Cortex of kidney (tissue), 1 donor: ENCODE measurements at places on chromosomes 6 and 20.

GRCh38 chr6:25329982-25330381 lies 50.8 kb downstream of the CARMIL1 start:
- no peak for DNase-seq

DNA sequence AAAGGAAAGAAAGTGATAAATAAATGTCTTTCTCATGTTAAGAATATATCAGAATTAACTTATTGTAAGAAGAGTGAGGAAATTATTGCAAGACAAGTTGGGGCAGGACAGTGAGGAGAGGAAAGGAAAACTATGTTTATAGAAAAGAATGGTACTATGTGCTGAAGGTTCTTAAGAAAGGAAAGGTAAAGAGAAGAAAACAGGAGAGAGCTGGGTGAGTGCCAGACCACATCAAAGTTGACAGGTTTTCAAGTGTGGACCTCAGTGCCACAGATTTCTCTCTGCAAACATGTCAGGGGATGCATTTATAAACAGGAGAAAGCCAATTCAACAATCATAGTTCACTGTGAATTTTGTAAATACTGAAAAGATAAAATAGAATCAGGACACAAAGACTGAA lies 439.2 kb downstream of the PKHD1 start:
- no peak for DNase-seq

DNA sequence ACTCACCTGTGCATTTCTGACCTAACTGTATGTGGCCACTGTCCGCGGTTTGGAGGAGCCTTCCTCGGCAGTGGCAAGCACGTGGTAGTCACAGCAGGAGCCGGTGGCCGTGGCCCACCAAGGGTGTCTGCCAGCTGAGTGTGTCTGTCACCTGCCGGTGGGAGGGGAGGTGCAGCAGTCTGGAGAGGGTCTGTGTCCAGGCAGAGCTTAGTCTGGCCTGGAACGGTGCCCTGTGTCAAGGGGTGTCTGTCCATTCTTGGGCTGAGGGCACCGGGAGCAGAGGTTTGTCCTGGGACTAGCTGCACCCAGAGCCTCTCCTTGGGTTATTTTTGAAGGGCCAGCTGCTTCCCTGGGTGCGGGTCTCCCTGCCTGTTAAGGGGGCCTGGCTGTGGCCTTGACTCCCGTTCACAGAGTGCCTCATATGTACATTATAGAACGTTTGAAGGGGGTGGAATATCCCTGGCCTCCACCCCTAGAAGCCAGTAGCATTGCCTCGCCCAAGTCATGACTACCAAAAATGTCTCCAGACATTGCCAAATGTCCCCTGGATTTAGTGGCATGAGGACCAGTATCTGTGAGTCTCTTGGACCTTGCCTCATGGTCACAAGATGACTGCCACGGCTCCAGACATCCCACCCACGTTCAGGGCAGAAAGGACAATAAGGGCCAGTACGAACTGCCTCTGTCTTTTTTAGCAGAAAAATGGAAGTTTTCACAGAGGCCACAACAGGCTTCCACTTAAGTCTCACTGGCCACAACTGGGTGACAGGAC lies 5.2 kb downstream of the RBM38 start:
- DNase-seq, result no peak

DNA sequence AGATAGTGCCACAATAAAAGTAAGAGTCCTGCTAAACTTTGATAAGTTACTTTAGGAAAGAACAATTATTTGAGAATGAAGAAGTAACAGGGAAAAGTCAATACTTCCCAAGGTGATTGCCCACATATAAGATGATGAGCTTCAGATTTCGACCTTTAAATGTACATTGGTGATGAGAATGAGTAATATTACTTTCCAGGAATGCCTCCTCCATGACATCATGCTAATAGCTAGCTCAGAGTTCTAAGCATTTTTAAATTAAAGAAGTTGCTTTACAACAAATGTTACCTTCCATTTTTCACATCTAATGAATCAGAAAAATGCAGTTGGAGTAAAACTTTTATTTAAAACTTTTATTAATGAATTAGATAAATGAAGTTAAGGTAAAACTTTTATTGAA lies 22.5 kb upstream of the OPN5 start:
- no peak for DNase-seq

- no peak for DNase-seq
Observed at GRCh38 chr6:79949233-79949632, 1.9 kb upstream of the ELOVL4 start.

GRCh38 chr20:46088409-46089166 lies 1.2 kb downstream of the NCOA5 start:
- no peak for DNase-seq

GRCh38 chr6:130527173-130527572 lies 161.4 kb downstream of the TMEM200A start:
- DNase-seq, result no peak

- DNase-seq, result no peak
Observed at GRCh38 chr6:25165800-25166199, 113.4 kb upstream of the CARMIL1 start.

GRCh38 chr6:125913864-125914351 lies 42.7 kb upstream of the HINT3 start:
- no peak for DNase-seq

DNA sequence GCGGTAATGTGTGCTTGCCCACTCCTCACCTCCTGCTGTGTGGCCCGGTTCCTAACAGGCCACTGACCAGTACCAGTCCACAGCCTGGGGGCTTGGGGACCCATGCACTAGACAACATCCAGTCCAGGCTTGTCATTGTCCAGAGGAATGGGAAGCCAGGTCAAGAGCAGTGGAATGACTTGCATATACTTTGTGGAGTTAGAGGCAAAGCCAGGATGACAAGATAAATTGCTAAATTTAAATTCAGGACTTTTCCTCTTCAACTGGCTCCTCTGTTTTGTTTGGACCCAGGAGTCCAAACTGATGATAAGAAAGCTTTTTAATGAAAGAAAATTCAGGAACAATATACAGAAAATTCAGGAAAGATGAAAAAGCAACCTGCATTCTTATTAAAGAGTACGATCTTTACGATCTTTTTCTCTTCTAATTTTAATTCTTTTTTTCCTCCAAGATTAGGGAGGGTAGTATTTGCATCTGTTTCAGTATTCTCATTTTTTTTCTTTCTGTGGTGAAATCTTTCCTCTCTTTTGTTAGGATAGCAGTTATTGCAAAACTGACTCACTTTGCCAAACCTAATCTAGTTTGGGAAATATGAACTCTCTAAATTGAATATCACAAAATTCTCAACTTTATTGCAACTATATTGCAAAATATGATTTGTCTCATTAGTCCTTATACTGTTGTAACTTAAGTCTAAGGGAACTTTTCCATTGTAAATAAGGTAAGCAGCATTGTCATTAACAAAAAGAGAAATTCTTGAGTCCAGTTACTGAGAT lies 48.2 kb downstream of the DCBLD1 start:
- DNase-seq, result no peak

DNA sequence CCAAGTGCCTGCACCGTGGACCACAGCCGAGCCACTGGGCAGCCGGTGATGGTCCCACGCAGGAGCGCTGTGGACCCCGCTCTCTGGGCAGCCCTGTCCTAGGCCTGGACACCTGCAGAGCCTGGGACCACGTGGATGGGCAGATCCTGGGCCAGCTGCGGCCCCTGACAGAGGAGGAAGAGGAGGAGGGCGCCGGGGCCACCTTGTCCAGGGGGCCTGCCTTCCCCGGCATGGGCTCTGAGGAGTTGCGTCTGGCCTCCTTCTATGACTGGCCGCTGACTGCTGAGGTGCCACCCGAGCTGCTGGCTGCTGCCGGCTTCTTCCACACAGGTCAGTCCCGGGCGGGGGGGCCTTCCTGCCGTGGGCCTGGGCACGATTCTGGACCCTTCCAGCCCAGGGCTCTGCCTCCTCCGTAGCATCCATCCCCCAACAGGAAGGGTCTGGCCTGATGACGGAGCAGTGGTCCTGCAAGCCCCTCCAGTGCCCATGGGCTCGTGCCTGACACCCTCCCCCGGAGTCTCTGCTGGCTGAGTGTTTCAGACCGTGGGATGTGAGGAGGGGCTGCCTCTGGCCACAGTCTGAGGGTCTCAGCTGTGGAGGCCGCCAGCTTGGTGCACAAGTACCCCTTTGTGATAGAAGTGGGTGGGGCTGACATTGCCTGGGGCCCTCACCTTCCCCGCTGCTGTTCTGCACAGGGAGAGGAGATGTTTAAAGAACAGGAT lies 572 bp downstream of the BIRC7 start:
- DNase-seq, result no peak

- DNase-seq, result no peak
Observed at GRCh38 chr6:150370112-150370511, 1.3 kb downstream of the IYD start.

GRCh38 chr6:125987026-125987617 lies 782 bp downstream of the TRMT11 start:
- no peak for DNase-seq

- no peak for DNase-seq
Observed at GRCh38 chr6:27582928-27583725, 110.2 kb upstream of the ZNF184 start.

DNA sequence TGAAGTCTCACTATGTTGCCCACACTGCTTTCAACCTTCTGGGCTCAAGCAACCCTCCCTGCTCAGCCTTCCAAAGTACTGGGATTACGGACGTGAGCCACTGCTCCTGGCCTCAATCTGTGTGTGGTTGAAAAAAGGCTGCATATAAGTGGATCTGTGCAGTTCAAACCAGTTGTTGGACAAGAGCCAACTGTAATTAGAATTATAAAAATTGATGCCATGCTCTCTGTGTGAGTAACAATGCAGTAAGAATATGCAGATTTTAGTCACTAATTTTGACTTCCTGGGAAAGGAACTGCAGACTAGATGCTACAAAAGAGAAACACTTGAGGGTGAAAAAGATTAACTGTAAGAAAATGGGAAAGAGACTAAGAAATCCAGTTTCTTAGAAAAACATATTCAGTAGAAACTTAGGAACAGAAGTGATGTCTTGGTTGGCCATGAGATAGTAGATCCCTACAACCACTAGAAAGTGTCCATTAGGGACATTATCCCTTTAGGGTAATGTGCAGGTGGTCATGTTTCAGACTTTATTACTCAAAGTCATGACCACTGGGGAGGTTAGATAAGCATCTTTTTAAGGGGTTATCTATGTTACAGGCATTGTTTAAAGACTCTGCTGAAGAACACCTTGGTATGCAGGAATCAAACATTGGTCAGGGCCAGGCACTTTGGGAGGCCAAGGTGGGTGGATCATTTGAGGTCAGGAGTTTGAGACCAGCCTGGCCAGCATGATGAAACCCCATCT lies 26.3 kb downstream of the ITCH start:
- DNase-seq, result no peak

- DNase-seq, result no peak
Observed at GRCh38 chr6:119536666-119537065, 187.1 kb upstream of the MAN1A1 start.

GRCh38 chr6:99789767-99790166 lies 183.1 kb downstream of the PRDM13 start:
- no peak for DNase-seq

- no peak for DNase-seq
Observed at GRCh38 chr20:10462516-10462915, 27.4 kb downstream of the SLX4IP start.

GRCh38 chr6:34390531-34391472 lies 1.7 kb downstream of the NUDT3 start:
- no peak for DNase-seq

DNA sequence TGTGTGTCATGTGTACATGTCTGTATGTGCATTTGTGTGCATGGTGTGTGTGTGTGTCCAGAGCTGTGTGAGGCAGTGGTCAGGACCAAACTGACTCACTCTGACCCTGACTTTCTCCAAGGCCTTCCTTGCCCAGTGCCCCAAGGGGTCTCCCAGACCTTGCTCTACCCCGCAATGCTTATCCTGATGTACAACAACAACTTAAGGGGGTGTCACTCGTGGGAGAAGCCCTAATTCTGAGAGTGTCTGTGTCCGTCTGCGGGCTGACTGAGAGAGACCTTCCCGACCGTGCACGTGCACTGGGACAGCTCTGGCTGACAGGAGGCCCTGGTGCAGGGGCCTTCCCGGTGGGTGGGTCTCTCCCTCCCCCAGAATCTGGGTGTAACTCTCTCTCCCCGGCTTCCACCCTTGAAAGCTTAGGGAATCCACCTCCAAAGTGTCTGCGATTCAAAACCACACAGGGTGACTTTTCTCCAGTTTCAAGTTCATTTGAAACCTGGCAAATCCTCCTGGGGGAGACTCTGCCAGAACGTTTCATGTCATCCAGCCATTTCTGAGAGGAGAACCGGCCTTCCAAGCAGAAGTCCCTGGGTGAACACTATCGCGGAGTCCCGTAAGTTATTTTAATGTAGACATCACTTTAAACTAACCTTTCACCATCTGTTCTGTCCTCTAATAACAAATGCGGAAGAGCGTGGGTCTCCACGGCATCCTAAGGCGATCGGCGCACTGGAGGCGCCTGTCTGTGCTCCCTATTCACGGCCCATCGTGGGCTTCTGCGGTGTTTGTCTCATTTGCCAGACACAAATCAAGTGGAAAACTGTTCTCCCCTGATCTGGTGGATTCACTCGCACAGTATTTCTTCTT lies 225.5 kb downstream of the TAF4 start:
- no peak for DNase-seq

- no peak for DNase-seq
Observed at GRCh38 chr6:130368576-130368975, 2.8 kb downstream of the TMEM200A start.

GRCh38 chr20:6651561-6651960 lies 115.9 kb upstream of the BMP2 start:
- DNase-seq, result no peak

- DNase-seq, result no peak
Observed at GRCh38 chr20:33444797-33445560, 1.4 kb upstream of the SNTA1 start.

- no peak for DNase-seq
Observed at GRCh38 chr6:42175860-42176259, 2.7 kb downstream of the GUCA1A start.

- no peak for DNase-seq
Observed at GRCh38 chr20:50744143-50744792, 12.9 kb downstream of the PARD6B start.

GRCh38 chr6:150145830-150146229 lies 3.0 kb downstream of the PPP1R14C start:
- no peak for DNase-seq

- no peak for DNase-seq
Observed at GRCh38 chr6:35495258-35496035, 1.4 kb downstream of the TEAD3 start.

DNA sequence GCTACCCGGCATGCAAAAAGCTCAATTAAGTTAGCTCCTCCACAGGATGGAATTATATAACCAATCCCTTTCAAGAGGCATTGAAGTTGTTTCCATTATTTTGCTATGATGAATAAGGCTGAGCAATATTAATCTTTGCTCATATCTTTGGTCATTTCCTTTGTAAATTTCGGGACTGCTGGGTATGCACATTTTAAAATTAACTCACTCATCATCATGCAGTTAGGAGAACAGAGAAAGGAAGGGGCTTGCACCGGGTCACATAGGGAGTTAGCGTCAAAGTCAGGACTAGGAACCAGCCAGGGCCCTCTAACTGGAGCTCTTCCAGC lies 430 bp upstream of the FAM110A start:
- no peak for DNase-seq

DNA sequence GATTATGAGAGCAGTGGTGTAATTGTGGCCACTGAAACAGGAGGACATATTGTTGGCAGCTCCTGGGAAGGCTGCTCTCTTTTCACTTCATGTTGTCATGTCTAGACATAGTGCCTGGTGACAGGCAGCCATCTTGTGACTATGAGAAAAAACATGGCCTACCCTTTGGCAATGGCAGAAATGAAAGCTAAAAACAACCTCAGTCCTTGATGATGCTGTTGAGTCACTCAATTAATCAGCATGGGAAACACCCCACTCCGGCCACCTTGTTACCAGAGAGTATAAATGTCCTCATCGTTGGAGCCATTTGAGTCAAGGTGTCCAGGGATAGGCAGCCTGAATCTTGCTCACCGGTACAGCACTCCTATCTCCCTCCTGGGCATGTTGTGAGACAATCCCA lies 31.2 kb upstream of the HMGA1 start:
- no peak for DNase-seq
